ENCODE measurements at places on chromosomes 7 and 10.

- DNase-seq = no peak
These were observed 33.8 kb upstream of the ICA1 start for GRCh38 chr7:8295638-8296361.

DNA sequence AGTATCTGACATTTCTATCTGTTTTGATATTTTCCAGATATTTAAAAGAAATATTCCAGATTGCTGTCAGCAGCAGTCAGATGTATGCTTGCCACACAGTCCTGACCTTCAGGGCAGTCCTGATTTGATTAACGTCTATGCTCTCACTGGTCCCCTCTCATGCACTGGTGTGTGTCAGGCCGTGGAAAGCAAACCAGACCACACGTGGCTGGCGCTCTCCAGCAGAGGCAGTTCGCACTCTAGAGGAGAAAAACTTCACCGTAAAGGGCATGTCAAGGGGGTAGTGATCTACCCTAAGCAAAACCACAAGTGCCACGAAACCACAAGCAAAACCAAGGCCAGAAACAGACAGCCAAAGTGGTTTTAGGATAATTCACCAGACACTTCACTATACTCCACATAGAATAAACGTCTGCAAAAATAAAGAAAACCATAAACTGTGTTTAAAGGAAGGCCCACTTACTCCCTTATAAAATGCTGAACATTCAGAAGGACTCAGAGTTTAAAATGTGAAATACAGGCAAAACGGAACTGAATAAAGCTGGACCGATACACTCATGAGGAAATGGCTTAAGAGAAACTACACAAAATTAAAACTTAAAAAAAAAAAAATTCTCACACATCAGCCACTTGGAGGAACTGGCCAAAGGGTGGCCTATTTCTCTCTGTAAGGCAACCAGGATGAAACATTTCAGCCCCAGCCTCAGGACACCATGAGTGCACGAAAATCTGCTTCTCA lies 26.4 kb downstream of the PARP12 start:
- DNase-seq = no peak

DNA sequence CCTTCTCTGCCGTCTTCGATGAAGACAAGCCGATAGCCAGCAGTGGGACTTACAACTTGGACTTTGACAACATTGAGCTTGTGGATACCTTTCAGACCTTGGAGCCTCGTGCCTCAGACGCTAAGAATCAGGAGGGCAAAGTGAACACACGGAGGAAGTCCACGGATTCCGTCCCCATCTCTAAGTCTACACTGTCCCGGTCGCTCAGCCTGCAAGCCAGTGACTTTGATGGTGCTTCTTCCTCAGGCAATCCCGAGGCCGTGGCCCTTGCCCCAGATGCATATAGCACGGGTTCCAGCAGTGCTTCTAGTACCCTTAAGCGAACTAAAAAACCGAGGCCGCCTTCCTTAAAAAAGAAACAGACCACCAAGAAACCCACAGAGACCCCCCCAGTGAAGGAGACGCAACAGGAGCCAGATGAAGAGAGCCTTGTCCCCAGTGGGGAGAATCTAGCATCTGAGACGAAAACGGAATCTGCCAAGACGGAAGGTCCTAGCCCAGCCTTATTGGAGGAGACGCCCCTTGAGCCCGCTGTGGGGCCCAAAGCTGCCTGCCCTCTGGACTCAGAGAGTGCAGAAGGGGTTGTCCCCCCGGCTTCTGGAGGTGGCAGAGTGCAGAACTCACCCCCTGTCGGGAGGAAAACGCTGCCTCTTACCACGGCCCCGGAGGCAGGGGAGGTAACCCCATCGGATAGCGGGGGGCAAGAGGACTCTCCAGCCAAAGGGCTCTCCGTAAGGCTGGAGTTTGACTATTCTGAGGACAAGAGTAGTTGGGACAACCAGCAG lies 60.4 kb upstream of the BTBD16 start:
- no peak for DNase-seq

DNA sequence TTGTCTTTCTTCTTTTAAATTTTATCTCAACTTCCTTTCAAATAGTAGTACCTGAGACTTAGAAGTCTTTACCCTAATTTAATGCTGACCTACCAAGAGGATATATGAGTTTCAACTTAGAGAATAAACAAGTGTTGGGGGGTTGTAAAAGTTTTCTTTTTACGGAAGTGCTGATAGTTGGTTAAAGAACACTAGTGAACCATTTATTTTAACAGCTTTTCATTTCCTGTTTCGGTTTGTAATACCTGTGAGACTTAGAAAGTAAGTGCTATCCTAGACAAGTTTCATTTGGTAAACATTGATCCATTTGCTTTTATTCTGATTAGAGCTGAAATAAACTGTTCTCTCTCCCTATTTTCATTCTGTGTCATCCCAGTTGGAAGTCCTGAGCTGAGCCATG lies 683.1 kb upstream of the SORCS1 start:
- DNase-seq = no peak

DNA sequence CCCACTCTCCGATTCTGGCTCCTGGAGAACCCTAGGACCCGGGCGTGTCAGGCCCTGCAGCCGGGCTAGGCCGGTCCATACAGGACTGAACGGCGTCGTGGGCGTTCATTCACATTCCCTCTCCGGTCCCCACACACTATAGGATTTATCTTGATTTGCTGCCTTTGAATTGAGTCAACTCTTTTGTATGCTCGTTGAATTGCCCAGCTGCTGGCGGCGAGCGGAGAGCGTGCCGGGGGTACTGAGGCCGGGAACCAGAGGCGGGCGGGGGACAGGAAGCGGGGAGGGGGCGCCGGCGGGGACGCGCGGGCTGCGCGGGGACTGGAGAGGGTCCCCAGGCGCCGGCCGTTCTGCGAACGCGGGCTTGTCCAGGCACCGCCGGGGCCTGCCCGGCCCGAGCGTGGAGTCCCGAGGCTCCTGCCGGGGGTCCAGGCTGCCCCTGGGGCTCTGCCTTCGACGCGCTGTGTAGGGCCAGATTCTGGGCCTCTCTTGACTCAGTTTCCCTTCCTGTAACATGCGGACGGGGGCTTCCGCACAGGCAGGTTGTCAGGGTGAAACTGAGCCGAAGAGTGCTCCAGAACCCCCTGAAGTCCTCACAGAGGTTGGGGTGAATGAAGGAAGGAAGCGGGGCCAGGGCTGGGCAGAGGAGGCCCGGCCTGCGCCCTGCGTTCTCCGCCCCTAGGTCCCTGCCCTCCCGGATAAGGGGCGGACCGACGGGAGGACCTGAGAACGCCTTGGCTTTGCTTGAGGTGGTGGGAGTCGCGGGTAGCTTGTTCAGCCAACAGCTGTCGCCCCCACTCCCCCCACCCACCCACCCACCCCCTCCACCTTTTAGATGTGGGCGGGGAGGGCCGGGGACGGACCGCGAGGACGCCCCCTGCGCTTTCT lies 769 bp upstream of the ELFN1 start:
- DNase-seq = no peak

GRCh38 chr10:37855636-37856035 lies 1.8 kb downstream of the ZNF248 start:
- no peak for DNase-seq

DNA sequence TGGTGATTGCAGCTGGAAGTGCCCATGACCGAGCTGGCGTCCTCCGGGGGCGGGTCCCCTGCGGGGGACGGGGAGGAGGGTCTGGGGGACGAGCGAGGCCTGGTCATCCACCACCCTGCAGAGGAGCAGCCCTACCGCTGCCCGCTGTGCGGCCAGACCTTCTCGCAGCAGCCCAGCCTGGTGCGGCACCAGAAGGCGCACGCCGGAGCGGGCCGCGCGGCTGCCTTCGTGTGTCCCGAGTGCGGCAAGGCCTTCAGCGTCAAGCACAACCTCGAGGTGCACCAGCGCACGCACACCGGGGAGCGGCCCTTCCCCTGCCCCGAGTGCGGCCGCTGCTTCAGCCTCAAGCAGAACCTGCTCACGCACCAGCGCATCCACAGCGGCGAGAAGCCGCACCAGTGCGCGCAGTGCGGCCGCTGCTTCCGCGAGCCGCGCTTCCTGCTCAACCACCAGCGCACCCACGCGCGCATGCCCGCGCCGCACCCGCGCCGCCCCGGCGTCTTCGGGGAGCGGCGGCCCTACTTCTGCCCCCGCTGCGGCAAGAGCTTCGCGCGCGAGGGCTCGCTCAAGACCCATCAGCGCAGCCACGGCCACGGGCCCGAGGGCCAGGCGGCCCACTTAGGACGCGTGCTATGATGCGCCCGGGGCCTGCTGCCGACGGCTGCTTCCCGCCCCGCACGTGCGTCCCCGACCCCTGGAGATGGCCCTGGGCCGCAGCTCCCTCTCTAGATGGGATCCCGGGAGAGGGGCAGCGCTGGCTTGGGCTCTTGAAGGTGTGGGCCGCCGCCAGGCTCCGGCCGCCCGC lies 28.7 kb downstream of the ZNF775 start:
- no peak for DNase-seq

DNA sequence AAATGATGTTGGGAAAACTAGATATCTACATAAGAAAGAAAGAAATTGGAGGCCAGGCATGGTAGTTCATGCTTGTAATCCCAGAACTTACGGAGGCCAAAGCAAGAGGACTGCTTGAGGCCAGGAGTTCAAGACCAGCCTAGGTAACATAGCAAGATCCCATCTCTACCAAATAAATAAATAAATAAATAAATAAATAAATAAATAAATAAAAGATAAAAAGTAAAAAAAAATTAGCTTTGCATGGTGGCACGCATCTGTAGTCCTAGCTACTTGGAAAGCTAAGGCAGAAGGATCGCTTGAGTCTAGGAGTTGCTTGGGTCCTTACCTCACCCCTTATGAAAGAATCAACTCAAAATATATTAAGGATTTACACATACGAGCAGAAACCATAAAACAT lies 193.5 kb upstream of the NOBOX start:
- DNase-seq = no peak

DNA sequence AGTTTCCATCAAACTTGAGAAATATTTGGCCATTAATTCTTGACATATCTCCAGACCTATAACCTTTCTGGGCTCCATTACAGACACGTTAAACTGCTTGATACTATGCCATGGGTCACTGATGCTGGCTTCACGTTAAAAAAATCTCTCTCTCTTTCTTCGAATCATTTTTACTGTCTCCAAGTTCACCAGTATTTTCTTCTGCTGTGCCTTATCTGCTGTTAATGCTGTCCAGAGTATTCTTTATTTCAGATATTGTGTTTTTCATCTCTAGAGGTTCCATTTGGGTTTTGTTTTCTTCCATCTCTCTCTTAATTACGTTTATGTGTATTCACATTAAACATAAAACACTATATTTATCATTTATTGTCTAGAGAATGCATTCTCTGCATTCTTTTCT lies 12.8 kb upstream of the PRPF18 start:
- DNase-seq = no peak

- no peak for DNase-seq
These were observed 126.5 kb upstream of the VKORC1L1 start for GRCh38 chr7:65746398-65746669.

DNA sequence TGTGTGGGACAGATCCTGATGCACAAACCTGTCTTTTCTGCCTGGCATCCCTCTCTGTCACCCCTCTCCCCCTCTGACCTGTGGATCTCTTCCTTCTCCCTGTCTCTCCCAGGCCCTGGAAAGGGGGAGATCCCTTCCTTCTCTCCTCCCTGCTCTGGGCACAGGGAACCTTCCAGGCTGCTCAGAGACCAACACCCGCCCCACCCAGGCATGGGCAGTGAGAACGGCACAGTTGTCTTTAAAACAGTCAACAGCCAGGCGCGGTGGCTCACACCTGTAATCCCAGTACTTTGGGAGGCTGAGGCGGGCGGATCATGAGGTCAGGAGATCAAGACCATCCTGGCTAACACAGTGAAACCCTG lies 34.7 kb downstream of the KCNH2 start:
- no peak for DNase-seq

GRCh38 chr7:23213755-23214154 lies 31.9 kb downstream of the NUP42 start:
- no peak for DNase-seq

- DNase-seq = no peak
These were observed 52.9 kb downstream of the ZNF467 start for GRCh38 chr7:149720372-149721083.

DNA sequence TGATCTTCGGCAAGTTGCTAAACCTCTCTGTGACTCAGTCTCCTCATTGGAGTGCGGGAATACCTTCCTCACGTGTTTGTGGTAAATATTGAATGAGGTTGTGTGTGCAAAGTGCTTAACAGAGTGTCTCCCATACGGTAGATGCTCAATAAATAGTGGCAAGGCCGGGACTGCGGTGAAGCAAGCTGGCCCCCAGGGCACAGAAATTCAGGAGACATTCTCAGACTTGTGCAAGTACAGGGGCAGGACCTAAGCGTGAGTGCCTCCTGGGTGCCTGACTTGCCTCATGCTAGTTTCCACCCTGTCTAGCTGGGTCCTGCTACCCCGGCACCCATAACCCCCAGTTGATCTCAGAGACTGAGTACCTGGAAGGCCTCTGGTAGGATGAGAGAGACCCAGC lies 97.8 kb downstream of the CDH23 start:
- DNase-seq = no peak

GRCh38 chr7:82985144-82985802 lies 177.4 kb downstream of the PCLO start:
- no peak for DNase-seq

- DNase-seq = no peak
These were observed 326.5 kb downstream of the GATA3 start for GRCh38 chr10:8380833-8381496.

DNA sequence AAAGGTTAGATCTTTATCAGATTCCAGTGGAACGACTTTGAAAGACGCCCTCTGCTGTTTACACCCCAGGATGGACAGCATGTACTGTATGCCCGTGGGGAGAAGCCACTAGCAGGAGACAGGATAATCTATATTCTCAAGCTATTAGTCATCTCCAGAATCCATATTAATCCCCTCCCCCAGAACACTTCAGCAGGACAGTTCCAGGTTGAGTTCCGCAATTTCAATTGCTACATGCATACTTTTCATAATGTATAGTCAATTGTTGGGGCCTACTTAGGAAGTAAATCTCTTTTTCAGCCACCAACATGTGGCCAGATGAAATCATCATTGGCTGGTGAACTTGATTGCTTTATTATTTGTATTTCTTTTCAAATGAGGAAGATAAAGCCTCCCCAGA lies 313.1 kb upstream of the SMIM30 start:
- DNase-seq = no peak

- no peak for DNase-seq
These were observed 22.3 kb upstream of the TSPAN33 start for GRCh38 chr7:129122078-129122750.

GRCh38 chr10:77163670-77164348 lies 473.8 kb downstream of the KCNMA1 start:
- DNase-seq = no peak

DNA sequence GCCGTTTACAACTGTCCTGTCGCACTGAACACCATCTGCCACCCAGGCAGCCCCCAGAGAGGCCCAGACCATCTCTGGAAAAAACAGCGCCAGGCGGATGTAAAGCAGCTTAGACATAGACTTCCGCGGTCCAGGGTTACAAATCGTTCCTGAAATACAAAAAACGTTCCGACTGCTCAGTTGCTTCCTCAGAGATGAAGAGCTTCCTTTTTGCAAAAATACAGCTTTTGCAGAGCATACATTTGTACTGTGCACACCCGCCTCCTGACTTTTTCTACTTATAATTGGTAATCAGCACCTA lies 11.4 kb downstream of the DAGLB start:
- no peak for DNase-seq

DNA sequence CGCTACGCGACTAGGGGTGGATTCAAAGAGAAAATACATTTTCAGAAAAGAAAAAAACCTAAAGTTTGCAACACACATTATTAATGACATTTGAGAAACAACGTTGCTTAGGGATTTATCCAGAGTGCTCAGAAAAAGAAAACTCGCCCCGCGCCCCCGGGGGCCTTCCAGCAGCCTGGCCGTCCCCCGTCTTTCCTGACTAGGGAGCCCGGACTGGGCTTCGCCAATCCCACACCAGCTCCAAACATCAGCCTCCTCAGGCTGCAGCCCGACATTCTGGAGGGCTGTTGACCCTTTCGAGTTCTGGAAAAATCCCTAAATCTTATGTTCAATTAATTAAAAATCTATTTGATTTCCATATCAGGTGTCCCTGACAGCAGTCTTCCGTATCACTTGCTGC lies 48.6 kb downstream of the CLEC2L start:
- DNase-seq = no peak

All from stimulated activated CD4-positive, alpha-beta T cell treated with anti-CD3 and anti-CD28 coated beads, Interleukin-12 subunit alpha, Interleukin-12 subunit beta, amount 100 ng/mL, for 24 hours (primary cell).